ENCODE measurements at places on chromosomes 3 and 15.

DNA sequence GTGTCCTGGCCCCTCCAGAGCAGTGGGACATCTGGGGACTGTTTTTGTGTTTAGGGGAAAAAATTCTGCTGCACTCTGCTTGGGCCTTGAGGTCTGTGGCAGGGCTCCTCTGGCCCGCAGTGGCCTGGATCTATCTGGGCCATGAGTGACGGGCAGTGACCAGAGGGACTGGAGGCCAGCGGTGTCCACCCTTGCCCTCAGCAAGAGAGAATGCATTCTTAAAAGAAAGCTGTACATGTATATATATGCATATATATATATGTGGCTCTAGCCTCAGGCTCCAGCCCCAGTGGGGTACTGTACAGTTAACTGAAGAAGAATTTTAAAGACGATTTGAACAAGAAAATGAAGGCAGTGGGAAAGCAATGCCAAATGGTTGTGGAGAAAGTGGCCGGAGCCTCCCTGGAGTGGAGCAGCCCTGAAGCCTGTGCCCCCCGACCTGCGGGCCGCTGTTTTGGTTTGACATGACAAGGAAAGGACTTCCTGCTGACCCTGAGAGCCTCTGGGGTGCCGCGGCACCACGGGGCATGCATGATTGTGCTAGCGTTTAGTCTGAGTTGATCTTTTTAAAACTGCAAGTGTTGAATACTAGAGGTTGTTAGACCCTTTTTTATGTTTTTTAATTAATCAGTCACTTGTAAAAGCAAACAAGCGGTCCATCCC, 52.2 kb downstream of the PLXNA1 start:
- no peak for DNase-seq

DNA sequence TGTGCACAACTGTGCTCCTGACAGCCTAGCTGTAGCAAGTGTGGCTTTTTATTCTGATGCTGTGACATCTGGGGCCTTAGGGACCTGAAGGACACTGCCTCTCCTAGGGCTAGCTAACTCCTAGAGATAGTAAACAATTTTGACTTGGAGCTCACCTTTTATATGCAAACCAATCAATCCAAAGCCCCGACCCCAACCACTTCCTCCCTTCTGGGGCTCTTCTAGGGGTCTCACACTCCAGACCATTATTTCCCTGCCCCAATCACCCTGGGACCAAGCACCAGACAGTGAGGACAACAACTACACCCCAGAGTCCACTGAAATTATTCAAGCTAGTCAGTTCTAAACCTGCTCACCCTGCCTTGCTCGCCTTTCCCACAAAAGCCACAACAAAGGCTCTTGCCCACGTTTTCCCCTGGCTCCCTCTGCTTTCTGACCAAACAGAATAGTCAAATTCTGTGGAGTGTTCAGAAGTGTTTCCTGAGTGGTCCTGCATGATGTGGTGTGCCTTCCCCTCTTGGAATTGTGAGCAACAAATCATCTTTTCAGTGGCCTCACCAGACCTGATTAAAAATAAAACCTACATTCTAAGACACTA, 84.2 kb upstream of the WNT5A start:
- DNase-seq, result no peak

GRCh38 chr15:101264911-101265641, 12.2 kb downstream of the SELENOS start:
- DNase-seq, result no peak

GRCh38 chr15:80727596-80727995, 32.5 kb downstream of the ABHD17C start:
- no peak for DNase-seq

DNA sequence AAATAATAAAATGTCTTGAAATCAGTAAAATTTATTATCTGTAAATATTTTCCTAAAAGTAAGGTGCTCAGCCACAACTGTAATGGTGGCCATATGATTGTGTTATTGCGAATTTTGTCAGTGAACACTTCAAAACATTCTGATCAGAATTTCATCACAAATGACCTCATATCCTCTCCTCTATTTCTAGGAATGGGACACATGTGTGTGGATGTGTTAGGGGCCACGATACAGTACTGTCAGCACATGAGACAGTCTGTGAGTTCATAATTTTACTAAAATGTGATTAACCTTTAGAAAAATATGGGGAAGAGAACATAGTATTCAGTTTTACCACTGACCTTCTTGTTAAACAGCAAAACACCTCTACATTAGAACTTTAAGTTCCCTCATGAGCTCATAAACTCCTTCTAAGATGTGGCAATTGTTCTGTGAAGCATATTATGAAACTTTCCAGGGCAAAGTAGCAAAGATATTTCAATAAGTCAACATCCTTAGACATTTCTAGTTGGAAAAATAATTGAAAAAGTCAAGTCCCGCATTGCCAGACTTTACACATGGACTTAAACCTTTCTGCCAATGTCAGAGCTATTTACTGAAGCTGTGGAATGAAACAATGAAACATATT, 158.2 kb upstream of the ABI3BP start:
- DNase-seq, result no peak

DNA sequence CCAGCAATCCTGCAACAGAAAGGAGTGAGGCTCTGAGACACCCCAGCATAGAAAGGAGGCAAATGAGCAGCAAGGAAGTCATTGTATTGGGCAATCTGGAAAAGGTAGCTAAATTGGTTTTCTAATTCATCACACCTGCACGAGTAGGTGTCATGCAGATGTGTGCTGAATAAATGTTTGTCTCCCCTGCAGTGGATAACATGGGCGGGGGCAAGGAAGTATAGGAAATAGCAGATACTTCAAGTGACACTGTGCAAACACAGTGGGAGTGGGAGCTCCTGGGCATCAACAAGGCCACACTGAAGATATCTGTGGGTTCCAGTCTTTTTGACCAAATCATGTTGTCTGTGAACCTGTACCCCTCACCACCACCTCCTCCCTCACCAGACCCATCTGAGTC, 14.4 kb upstream of the HTR3E start:
- DNase-seq, result no peak

GRCh38 chr3:11509173-11510000, 134.3 kb downstream of the VGLL4 start:
- no peak for DNase-seq

DNA sequence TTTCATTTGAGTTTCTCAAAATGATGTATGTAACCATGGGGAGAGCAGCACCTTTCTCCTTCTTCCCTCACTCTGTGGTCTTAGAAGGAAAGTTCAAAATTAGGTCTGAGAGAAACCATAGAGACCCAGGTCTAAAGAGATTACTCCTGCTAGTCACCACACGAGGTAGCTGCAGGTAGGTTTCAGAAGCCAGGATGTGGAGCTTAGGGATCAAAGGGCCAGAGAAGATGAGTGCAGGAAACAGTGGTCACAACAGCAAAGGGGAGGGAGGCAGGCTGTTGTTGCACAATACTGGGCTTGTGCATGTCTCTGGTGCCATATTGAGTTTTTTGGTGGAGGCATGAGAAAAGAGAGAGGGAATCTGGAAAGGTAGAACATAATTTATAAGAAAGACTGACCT, 583.6 kb downstream of the AGBL1 start:
- no peak for DNase-seq

DNA sequence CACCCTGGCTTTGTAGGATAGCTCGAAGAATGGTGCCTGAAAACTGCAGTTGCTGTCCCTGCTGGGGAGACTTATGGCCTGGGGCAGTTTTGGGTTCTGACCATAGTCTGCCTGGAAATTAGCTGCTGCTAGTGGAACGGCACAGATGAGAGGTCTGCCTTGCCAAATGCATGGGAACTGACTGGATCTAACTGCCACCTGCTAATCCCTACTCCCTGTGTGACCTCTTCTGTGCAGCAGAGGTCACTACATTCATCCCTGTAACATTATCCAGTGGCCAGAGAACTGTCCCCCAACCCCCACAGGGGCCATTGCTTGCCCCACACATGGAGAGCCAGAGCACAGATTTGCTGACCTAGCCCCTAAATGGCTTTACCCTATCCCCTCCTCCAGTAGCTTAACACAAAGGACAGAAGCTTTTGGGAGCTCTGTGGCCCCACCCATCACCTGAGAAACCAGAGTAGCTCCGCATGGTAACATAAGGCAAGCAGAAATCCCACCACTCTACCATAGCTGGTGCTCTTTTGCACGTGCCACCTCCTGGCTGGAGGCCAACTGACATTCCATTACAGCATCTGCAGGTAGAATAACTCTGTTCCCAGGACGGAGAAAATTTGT, 840.0 kb downstream of the EPHA3 start:
- DNase-seq, result no peak

DNA sequence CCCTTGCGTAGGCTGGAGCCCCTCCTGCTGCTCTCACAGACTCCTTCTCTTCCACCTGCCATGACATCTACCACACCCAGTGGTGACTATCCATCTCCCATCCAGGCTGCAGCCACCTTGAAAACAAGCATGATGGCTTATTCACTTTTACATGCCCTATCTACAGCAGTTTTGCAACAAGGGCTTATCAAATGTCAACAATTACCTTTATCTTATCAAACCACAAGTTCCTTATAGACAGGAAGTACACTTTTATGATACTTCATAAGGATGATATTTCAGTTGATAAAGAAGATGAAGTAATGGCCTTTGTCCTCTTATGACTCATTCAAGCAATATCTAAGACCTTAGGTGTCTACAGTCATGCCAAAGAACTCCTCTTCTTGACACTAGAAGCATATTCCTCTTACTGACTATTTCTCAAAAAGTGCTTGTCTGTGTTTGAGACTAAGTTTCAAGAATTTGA, 125.3 kb upstream of the SPRED1 start:
- no peak for DNase-seq

- DNase-seq, result no peak
Measured at GRCh38 chr3:178137206-178137605, 399.0 kb upstream of the KCNMB2 start.

DNA sequence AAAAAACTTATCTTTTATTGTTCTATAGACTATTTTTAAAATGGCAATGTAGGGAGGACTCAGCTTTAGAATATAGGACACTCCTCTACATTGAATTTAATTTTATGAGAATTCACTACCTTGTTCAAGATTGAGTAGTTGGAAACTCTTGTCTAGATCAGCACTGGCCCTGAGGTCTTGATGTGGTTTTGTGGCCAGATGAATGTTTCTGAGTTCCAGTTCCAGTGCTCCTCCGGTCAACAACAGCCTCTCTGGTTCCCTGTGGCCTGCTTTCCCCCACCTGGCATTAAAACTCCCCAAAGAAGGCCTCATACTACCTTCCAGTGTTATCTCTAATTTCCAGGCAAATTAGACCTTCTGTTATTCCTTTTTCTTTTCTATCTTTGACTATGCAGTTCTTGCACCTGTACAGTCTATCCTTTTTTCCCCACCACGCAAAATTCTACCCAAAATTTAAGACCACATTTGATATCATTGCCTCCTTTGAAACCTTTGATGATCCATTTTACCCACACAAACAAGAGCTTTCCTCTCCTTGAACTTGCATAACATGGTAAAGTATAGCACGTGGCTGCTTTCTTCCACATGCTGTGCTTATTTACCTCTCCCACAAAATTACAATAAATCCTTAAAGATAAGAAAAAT, 9.6 kb upstream of the ANP32A start:
- DNase-seq, result no peak

GRCh38 chr15:43346305-43346704, 15.9 kb upstream of the LCMT2 start:
- no peak for DNase-seq

DNA sequence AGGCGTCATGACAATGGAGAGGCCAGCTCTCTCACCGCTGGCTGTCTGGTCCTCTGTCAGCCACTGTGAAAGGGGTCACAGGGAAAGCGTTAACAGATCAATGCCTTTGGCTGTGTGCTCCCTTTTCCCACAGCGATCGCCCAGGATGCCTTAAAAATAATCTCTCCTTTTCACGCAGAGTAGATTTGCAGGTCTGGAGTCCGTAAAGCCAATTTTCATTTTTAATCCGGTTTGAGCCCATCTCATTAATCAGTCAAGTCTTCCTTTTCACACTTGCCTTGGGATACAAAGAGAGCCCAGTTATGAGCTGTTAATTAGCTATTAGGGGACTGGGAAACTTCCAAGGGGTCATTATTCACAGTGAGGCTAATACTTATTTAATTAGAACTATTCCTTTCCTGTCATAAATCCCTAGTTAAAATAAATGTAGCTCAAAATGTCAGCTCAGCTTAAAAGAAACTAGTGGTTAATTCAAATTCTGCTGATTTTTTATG, 104.3 kb upstream of the RASGRP1 start:
- no peak for DNase-seq

DNA sequence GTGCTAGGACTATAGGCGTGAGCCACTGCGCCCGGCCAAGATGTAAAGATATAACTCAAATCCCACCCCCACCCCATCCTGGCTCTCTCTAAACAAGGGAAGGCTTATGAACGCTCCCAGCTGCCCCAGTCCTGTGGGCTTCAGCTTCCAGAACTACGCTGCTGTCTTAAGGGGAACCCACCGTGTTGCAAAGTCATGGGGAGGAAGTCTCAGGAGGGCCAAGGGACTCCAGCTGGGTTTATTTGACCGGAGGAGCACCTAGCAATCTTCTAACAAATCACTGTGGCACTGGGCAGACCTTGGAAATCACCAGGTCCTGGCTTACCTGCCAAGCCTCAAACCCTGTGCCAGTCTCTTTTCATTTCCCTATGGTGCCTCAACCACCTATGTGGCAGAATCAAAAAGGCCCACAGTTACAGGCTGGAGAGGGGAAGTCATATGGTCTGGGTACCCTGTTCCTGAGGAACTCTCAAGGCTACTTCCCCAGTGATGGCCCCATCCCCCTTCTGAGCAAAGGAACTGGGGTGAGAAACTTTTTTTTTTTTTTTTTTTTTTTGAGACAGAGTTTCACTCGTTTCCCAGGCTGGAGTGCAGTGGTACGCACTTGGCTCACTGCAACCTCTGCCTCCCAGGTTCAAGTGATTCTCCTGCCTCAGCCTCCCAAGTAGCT, 83.4 kb downstream of the RBPMS2 start:
- no peak for DNase-seq

GRCh38 chr15:63892794-63893441, 59.2 kb upstream of the HERC1 start:
- DNase-seq, result no peak

GRCh38 chr3:168002786-168003368, 92.8 kb downstream of the GOLIM4 start:
- DNase-seq, result no peak

GRCh38 chr3:41202834-41203345, 3.6 kb downstream of the CTNNB1 start:
- DNase-seq, result no peak

DNA sequence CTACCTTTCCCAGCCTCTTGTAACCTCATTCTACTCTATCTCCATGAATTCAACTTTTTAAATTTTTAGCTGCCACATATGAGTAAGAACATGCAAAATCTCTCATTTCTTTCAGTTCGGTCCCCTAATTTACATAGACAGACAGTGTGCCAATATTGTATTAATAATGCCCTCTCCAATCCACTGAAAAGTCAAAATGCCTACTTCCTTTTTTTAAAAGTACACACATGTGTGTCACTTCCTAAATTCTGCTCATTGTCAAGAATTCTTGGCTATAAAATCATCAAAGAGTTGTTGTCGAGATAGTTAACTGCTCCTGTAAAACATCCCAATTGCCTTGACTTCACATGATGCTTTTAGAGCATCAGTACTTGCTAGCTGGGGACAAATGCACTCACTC, 84.2 kb upstream of the IL12A start:
- DNase-seq, result no peak

All from amygdala (tissue), 56 donors.